Left lobe of liver (tissue), 2 donors: ENCODE measurements at places on chromosomes 11 and 22. TPM values are rescaled to one million over a fixed set of nuclear protein-coding genes. Genes with fewer than 3 reads are reported as not detected.

DNA sequence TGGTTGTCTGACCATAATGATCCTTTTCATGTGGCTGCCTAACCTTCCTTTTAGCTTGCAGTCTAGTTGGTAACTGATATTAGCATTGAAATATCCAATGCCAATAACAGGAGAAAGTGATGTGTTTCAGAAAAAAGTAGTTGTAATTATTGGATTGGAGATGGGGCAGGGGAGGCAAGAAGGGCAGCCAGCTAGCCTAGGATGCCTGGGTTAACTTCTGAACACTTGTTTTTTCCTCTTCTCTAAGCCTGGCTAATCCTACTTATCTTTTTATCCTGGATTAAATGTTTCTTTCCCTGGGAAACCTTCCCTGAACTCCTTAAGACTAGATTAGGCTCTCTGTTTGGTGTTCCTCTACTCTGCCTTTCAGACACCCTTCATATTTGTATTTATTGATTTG is 380.2 kb downstream of the TMEM135 start:
- no peak for DNase-seq

GRCh38 chr22:39083212-39084165 is 6.4 kb downstream of the APOBEC3G start:
- DNase-seq, result no peak

Gene KRTAP5-7
- not detected for total RNA-seq

DNA sequence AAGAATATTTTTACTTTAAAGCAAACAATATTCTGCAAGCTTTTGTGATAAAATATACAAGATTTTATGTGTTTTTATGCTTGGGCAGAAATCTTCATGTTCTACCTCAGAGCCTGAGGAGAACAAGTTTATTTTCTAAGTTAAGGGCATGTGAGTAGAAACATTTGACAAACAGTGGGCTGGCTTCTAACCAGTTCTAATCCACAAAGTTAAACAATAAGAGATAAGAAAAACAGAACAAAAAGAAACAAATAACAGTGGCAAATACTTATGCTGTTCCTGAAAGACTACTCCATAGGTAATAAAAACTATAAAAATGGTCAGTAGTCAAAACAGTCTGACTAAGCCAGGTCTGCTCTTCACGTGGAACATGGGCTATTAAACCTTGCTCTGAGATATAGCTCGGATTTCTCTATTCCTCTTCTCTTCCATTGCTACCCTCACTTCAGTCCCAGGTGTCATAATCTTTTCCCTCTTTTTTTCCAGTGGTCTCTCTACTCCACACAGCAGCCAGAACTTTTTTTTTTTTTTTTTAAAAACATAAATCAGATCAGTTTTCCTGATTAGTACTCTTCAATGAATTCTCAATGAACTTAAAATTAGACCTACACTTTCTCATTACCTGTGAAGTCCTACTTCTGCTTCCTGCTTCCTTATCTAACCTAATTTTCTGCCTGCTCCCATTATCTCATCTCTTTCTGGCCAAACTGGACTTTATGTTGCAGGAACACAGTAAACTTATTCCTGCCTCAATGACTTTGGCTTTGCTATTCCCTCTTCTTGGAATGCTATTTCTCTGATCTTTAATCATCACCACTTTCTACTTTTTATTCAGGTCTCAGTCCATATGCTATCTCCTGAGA is 671.1 kb upstream of the CCDC90B start:
- DNase-seq, result no peak

DNA sequence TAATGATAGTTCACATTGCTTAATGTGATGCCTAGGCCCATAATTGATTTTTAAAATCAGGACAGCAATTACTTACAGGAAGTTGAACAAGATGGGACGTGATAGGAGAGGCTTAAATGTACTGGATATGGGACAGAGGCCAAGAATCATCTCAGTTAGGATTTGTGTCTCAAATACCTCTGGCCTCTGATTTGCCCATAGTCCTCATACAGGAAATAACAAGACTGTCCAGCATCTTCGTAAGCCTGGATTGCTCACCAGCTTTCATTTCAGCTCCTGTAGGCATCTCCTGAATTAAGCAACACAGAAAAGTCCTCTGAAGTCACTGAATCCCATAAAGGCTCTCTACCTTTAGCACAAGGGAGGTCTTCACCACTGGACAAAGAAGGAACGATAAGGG is at the start of gene MRGPRX3:
MRGPRX3 (plus strand) TSS at position 231 of the 400 bp plus-strand sequence. CDS start 4,632 bp downstream, outside the sequence.
- no peak for DNase-seq

DNA sequence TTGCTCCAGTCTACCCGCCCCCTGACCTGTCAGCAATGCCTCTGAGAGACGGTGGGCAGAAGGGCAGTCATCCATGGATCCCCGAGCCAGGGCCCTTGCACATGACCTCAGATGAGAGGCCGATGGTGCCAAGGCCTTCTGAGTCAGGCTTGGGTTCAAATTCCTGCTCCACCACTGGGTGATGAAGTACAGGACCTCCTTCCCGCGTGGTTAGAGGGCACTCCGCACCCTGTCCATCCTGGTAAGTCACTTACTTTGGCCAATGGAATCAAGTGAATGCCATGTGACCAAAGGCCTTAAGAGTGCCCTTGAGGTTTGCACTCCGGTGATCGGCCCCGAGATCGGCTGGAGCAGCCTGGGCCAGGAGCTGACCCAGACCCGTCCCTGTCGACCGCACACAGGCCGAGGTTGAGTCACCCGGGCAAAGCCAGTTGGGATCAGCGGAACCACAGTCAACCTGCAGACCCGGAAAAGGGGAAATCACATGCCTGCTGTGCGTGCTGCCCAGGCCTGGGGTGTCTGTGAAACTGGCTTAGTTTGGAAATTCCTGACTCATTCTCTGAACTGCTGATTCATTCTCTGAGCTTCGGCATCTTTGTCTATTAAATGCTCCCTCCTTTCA is 48.9 kb downstream of the RTL6 start:
- DNase-seq, result no peak

GRCh38 chr11:20869123-20869522 is 199.7 kb downstream of the NELL1 start:
- no peak for DNase-seq

Gene FAM180B
- not detected for total RNA-seq

- no peak for DNase-seq
These were observed at the start of gene GUCY1A2 for GRCh38 chr11:107018219-107018901. TSS of gene GUCY1A2 (minus strand) at chr11:107018476. CDS start at chr11:107018055, 421 bp downstream.

Gene EFCAB6
- total RNA-seq, result 0.45 TPM

Gene AP5B1
- 13.4 TPM for total RNA-seq
